Kidney (tissue), 22 donors: ENCODE measurements at places on chromosomes 5 and 9. TPM values are rescaled to one million over a fixed set of nuclear protein-coding genes. Genes with fewer than 3 reads are reported as not detected.
A peak's percentile ranks its signal among the peaks of the same experiment; 100 is the strongest.

DNA sequence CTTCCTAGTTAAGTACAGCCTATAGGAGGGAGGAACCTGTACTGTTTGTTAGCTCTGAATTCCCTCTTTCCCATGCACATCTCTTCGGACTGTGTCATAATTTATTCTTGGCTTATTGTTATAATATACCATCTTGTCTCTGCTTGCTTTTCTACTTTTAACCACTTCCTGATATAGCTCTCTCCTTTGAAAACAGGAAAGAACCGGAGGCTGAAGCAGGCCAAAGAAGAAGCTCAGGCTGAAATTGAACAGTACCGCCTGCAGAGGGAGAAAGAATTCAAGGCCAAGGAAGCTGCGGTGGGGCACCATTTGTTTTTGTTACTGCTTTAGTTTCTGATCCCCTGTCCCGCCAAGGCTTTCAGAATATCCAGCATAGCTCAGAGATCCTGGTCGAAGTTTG lies 4.8 kb downstream of the ATP6V1G1 start:
- no peak for DNase-seq

- no peak for DNase-seq
Measured at GRCh38 chr5:143896966-143897365, 85.0 kb downstream of the HMHB1 start.

GRCh38 chr9:11338130-11338529 lies 725.3 kb upstream of the PTPRD start:
- DNase-seq = no peak

- DNase-seq = no peak
Measured at GRCh38 chr9:86721226-86721781, 226.0 kb downstream of the GAS1 start.

- DNase-seq = no peak
Measured at GRCh38 chr5:16372493-16372892, 93.1 kb downstream of the ZNF622 start.

DNA sequence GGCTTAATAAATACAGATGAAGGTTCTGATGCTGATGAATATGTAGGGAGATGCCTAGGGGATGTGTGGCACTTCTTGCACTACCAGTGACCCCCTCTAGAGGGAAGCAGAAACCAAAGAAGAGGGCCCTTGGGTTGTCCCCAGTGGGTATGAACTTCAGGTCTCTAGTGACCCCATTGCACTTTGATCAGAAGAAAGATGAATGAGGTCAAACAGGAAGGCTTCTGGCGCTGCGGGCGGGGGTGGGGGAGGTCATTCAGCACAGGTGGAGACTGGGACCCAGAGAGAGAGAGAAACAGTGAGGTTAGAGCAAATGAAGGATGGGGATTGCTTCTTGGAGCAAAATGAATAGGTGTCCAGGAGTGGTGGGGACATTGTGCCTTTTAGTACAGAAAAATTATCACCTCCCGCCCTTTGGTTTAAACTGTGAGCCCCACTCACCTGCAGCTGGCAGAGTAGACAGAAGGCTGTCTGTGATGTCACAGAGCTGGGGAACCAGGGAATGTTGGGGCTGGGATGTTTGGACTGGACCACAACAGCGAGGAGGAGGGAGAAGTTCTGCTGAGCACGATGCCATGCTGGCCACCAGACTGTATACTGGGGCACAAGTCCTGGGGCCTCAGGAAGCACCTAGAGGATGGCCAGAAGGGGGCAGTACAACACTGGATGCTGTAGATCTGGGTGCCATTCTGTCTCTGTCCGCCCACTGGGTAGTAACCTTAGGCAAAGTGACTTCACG lies at the start of gene TEX48:
Gene TEX48, minus strand, starts transcription at position 599 of the 739 bp plus-strand sequence. CDS start 10,469 bp downstream, outside the sequence.
- peak; percentile 52 for DNase-seq

- no peak for DNase-seq
Measured at GRCh38 chr5:52786949-52787599, 642 bp upstream of the ITGA1 start.

- no peak for DNase-seq
Measured at GRCh38 chr5:59260973-59261372, 632.6 kb downstream of the PDE4D start.

DNA sequence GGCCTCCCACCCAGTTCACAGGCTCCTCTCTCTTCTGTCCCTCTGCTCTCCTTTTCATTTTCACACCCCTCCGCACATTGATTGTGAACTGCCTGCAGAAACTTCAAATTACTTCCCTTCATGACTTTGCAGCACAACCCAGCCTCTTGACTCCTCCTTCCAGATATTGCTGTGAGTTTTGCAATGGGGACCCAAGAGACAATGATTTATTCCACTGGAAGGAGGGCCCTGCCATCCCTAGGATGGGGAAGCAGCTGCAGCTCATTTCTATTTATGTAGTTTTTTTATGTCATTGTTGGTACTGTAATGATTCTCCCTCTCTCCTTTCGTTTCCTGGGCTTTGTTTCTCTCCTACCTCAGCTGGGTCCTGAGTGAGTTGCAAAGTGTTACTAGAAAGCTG lies 364.9 kb downstream of the ICE1 start:
- DNase-seq = no peak

DNA sequence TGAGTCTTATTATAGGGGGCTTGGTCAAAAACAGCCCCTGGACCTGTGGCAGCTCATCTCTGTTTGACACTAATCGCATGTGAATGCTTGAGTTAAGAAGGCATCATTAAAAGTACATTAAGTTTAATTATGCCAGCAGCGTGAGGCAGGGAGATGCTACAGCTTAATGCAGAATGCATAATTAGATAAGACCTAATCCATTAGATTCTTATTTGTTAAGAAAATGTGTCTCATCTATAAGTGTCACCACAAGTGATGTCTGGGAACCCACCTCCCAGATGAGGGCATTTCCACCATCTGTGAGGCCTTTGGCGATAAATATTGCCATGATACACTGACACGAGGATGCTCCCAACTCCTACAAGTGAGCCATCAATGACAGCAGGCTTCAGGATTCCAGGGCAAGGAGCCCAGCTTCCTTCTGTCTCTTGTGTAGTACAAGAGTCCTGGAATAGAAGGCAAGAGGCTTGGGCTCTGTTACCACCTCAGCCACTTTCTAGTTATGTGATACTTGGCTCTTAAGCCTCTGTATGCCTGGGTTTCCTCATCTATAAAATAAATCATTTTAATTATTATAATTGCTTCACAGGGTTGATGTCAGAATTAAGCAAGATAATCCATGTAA lies 202.7 kb downstream of the FAM114A2 start:
- no peak for DNase-seq

DNA sequence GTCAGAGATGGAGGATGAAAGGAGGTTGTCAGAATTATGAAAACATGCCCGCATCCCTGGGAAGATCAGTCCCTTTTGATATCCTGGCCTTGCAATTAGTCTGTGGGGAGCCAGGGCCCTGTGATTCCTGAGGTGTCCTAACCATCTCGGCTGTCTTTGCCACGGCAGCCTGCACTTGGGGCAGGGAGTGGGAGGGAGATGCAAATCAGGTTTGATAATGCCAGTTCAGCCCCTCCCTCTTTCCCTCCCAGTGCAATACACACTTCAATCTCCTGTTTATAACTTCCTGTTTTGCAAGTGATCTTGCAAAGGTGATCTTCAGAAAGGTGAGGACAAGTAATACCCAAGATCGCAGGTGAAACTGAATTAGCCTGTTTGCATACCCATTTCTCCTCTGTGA lies 114.0 kb upstream of the ALDH1B1 start:
- no peak for DNase-seq

DNA sequence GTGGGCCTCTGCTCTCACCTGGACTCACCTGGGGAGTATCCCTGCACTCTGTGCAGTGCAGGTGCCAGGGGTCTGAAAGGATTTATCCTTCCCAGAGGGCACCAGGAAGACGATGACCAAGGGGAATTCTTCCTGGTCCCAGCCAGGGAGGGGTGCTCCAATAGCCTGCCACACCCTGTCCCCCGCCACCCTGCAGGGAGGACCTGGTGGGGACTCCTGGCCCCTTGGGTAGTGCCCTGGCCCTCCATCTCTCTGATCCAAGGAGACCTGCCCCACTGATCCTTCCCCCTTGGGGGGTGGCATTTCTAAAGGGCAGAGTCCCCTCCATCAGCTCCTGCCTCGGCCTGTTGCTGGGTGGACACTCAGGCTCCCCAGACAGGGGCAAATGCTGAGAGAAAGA lies 70.7 kb downstream of the NTNG2 start:
- no peak for DNase-seq

GRCh38 chr5:30693326-30693725 lies 500.2 kb upstream of the CDH6 start:
- no peak for DNase-seq

- no peak for DNase-seq
Measured at GRCh38 chr5:157745041-157745456, 1.5 kb downstream of the LSM11 start.

DNA sequence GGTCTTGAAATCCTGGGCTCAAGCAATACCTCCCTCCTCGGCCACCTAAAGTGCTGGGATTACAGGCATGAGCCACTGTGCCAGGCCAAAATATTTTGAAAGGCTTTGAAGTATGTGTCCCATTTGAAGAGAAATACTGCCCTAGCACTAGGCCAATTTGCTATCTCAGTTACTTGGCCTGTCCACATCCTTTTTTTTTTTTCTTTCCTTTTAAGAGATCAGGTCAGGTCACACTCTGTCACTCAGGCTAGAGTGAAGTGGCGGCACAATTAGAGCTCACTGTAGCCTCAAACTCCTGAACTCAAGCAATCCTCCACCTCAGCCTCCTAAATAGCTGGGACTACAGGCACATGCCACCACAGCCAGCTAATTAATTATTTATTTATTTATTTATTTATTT lies 84.2 kb downstream of the NR6A1 start:
- no peak for DNase-seq

DNA sequence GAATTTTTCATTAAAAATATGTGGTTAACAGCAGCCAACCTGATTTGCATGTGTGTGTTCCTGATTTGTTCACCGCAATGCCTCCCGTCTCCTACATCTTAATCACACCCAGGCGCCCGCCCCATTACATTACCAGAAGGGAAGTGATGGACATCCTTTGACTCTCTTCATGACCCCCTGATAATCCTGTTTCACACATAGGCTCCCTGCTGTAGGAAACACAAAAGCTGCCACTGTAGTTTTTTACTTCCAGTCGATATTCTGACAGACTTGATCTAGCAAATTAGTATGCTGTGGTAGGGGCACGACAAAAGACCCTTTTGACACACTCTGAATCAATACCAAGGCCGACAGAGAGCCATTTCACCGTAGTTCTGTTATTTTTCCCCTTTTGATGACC lies 287.8 kb upstream of the ISL1 start:
- no peak for DNase-seq

GRCh38 chr5:55993731-55994494 lies 850 bp downstream of the IL6ST start:
- no peak for DNase-seq

DNA sequence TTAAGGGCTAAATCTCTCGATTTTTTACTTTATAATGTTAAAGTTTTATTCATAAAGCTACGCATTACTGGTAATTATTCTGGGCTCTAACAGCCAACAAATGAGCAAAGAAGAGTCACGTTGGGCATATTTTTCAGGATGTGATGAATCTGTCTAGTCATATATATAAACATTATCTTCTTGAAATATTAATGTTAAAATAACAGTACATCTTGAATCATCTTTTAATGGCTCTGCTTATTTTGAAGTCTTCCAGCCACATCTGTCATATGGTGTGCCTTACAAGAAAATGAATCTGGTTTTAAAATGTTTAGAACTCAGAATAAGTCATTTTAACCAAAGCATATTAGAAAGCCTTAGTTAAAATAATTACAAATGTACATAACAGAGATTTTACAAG lies 96.9 kb downstream of the CWC27 start:
- DNase-seq = no peak

GRCh38 chr5:181037365-181037861 lies 2.7 kb upstream of the BTNL9 start:
- DNase-seq = no peak

- DNase-seq = no peak
Measured at GRCh38 chr9:71218774-71219173, 97.4 kb upstream of the TRPM3 start.

DNA sequence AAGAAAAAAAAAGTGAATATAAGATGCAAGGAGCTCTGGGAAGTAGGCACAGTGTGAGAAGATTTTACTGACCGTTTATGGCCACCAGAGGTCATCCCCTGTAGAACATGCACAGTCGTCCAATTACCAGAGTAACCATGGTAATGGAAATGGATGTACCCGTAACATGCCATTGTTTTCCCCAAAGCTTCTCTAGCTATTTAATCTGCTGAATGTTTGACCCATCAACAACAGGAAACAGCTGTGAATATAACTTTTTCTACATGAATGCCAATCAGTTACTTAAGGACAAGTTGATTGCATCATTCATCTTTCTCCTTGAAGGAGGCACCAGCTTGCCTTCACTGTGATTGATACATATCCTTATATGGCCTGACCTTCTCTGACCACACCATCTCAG lies 1967.0 kb upstream of the CDH9 start:
- DNase-seq = no peak

GRCh38 chr5:143557061-143557818 lies 153.8 kb upstream of the NR3C1 start:
- DNase-seq = peak; percentile 53

GRCh38 chr9:124384846-124385245 lies 30.4 kb downstream of the PSMB7 start:
- DNase-seq = no peak

GRCh38 chr9:83956436-83957247 lies 23.4 kb downstream of the HNRNPK start:
- peak; percentile 90 for DNase-seq

Gene SPINK4
- not detected for polyA plus RNA-seq

Gene ZNF300
- polyA plus RNA-seq = 4.0 TPM

Gene EQTN
- polyA plus RNA-seq = not detected

Gene LCN1
- polyA plus RNA-seq = not detected

Gene SLCO4C1
- polyA plus RNA-seq = 9.0 TPM

Gene C9orf50
- 2.8 TPM for polyA plus RNA-seq

Gene LCN15
- polyA plus RNA-seq = not detected

Gene ANKRD33B
- 4.8 TPM for polyA plus RNA-seq

Gene ENHO
- polyA plus RNA-seq = 2.7 TPM

Gene INSL6
- polyA plus RNA-seq = not detected

Gene PDE6A
- not detected for polyA plus RNA-seq

Gene DND1
- 0.41 TPM for polyA plus RNA-seq

Gene HACD4
- 1.3 TPM for polyA plus RNA-seq
